ENCODE measurements at places on chromosomes 4 and X. TPM values are rescaled to one million over a fixed set of nuclear protein-coding genes. Genes with fewer than 3 reads are reported as not detected.

PLCXD1 gene
- 26.4 TPM for total RNA-seq

GLRA3 gene
- 2.1 TPM for total RNA-seq

GRCh38 chrX:84118769-84119168, 69.2 kb downstream of the RPS6KA6 start:
- no peak for ATAC-seq

- no peak for ATAC-seq
Observed at GRCh38 chr4:48913346-48913745, 6.8 kb upstream of the OCIAD2 start.

Data from motor neuron (in vitro differentiated cells).